Hematopoietic multipotent progenitor cell treated with erythropoietin and hydrocortisone succinate and interleukin-3 and kit ligand, for 15 days (in vitro differentiated cells): ENCODE measurements at places on chromosomes 4 and X.

DNA sequence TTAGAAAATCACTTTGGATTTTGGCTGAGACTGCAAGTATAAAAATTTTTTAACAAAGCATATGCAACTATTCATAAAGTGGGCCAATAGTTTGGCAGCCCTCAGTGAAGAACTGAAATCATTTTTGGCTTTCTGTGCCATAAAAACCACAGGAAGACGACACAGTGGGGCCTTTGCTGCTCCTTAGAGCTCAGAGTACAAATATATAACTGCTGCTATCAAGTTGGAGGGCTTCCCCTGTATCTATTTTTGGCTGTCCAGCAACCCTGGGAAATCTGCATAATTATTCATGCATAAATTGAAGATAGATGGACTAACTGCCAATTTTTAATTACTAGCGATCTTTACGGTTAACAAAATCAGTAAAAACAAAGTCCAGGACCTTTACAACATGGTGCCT lies 51.5 kb upstream of the FTHL17 start:
- DNase-seq: no peak

- DNase-seq: no peak
Measured at GRCh38 chr4:64130907-64131306, 278.3 kb downstream of the TECRL start.

GRCh38 chr4:84804136-84804535 lies 162.4 kb downstream of the WDFY3 start:
- DNase-seq: no peak

DNA sequence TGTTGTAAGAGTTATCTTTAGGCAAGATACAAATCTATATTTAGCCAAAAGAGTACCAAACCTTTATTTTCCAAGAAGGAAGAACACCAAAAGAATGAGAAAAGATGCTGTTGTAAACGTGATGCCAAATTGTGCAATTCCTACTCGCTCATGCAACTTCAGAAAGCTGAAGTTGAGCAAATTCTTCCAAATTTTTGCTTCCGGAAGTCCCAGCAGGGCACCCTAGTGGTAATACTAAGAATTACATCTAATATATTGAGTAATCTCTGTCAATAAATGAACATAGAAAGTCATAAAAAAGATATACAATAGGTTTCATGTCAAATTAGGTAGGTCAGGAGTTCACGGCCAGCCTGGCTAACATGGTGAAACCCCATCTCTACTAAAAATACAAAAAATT lies 36.0 kb upstream of the SMARCAD1 start:
- DNase-seq: peak; percentile 5

GRCh38 chrX:86263526-86263925 lies 115.3 kb downstream of the DACH2 start:
- no peak for DNase-seq

- DNase-seq: no peak
Measured at GRCh38 chrX:2391869-2392606, 108.7 kb downstream of the DHRSX start.

GRCh38 chr4:88674565-88674964 lies 23.1 kb downstream of the NAP1L5 start:
- no peak for DNase-seq

DNA sequence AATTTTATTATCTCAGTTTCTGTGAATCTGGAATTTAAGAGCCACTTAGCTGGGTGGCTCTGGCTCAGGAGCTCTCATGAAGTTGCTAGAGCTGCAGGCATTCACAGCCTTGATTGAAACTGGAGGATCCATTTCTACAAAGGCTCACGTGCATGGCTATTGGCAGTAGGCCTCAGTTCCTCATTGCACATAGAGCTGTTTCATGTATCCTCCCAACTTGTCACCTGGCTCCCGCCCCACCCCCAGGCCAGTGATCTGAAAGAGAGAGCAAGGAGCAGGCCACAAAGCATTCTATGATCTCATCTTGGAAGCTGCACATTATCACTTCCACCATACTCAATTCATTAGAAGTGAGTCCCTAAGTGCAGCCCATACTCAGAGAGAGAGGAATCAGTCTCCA lies 18.5 kb upstream of the AP1AR start:
- no peak for DNase-seq

GRCh38 chr4:38582889-38583470 lies 81.0 kb upstream of the KLF3 start:
- no peak for DNase-seq

DNA sequence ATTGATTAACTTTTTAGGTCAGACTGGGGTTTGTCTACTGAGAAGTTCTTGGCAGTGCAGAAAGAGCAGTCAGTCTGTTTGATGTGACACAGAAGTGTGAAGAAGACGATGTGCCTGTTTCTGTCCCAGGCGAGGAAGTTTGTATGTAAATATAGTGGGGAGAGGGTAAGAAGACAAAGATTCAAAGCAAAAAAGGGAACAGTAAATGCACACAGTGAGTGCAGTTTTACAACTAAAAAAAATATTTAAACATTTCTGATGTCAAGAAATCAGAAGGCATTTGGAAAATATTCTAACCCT lies 264.9 kb downstream of the RAPGEF2 start:
- DNase-seq: no peak

- DNase-seq: no peak
Measured at GRCh38 chr4:58477950-58478349, 1367.8 kb upstream of the IGFBP7 start.

DNA sequence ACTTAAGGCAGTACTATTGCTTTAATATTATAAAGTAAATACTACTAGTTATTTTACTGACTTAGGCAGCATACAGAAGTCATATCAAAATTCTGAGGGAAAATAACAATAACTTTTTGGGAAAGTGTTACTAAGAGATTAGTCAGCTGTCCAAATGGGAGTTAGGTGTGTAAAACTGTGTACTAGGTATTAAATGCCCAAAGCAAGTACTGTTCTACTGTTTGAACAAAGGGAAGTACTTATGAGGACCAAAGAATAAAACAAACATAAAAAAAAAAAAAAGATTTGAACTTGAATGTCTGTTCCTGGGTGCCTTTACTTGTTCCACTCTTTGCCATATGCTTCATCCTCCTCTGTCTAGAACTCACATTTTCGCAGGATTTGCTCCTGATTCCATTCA lies 174.4 kb downstream of the MSL3 start:
- no peak for DNase-seq

DNA sequence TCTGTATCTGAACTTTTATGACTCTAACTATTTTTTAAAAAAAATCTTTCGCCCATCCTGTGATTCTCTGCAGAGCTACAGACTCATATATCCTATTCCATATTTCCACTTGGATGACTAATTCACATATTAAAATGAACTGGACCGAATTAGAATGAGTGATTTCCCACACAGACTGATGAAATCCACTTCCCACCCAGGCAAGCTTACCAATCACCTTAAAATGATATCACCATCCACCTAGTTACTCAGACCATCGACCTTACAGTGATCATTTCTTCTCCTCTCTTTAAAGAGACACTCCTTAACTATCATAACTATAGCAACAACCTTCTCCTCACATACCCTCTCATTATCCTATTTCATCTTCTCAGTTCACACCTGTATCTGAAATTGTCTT lies 34.1 kb upstream of the GUCY1B1 start:
- no peak for DNase-seq

- DNase-seq: no peak
Measured at GRCh38 chrX:45110494-45110893, 90.2 kb downstream of the DIPK2B start.

- no peak for DNase-seq
Measured at GRCh38 chr4:2135083-2135482, 76.0 kb downstream of the NAT8L start.

DNA sequence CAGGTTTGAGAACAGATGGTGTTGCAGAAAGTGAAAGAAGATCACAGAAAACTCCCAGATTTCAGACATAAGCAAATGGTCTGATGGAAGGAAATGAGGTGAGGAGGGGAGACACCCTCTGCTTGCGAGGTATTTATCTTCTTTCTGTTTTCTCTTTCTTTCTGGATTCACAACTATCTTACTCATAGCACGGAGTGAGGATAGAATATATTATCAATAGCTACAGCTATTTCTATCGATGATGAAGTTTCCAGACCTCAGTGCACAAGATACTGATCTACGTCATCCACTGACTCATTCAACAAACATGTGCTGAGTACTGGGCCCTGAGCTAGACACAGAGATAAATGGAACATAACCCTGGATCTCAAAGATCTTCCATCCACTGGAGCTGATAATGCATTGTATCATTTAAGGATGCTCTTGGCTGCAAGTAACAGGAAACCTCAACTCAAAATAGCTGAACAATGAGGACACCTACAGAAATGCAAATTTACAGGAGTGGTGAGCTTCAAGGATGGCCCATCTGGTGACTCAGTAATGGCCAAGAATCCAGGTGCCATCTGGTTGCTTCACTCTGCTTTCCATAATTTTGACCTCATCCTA lies 21.2 kb downstream of the SLC2A9 start:
- DNase-seq: no peak

DNA sequence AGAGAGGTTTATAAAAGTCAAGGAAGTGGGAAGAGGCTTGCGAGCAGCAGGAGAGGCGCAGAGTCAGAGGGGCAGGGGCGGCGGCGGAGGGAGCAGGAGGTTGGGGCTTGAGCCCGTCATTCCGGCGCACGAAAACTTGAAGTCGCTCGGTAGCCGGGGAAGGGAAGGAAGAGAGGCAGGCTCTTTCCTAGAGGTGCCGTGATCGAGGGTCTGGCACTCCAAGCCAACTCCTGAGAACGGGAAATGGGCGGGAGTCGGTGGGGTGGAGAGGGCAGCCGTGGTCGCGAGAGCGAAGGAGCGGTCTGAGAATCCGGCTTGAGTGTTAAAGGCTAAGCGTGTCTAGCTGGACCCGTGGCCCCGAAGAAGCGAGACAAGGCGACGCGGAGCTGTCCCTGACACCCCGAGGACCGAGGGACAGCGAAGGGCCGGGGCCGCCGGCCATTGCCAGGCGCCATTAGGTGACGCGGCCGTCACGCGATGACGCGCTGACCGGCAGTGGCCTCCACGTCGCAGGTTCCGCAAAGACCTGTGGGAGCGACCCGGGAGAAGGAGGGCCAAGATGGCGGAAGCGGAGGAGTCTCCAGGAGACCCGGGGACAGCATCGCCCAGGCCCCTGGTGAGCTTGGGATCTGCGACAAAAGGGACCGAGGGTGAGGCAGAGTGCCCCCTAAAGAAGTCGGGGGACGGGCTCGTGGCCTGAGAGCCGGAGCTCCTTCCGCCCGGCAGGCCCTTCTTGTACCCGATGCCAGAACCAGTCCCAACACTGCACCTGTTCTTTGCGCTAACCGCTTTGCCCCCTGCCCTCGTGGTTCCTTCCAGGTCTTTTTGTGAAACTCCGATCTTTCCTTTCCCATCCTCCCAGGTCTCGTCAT lies at the start of gene YIPF6:
Gene YIPF6, plus strand, starts transcription at position 544 of the 872 bp plus-strand sequence. Its CDS starts 16 bp downstream, at position 560.
- peak; percentile 73 for DNase-seq

GRCh38 chrX:14501327-14501726 lies 28.0 kb upstream of the GLRA2 start:
- DNase-seq: no peak

DNA sequence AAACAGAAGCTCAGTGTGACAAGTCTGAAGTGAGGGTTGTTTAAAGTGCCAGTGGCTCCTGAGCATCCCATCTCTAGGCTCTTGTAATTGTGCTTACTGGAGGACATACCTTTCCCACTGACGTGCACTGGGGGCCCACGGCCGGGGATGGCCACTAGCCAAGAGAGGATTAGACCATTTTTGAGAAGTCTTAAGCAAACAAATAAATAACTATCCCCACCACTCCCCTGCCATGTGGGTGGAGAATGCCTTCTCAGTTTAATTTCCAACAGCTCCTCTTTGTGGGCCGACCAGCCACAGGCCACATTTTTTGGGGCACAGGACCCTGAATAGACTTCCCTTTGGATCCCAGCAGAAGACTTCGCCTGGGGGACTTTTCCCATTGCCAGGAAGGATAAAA lies 125.0 kb upstream of the MSX1 start:
- DNase-seq: no peak
